ENCODE measurements at places on chromosomes 12 and 14. TPM values are rescaled to one million over a fixed set of nuclear protein-coding genes. Genes with fewer than 3 reads are reported as not detected.

DNA sequence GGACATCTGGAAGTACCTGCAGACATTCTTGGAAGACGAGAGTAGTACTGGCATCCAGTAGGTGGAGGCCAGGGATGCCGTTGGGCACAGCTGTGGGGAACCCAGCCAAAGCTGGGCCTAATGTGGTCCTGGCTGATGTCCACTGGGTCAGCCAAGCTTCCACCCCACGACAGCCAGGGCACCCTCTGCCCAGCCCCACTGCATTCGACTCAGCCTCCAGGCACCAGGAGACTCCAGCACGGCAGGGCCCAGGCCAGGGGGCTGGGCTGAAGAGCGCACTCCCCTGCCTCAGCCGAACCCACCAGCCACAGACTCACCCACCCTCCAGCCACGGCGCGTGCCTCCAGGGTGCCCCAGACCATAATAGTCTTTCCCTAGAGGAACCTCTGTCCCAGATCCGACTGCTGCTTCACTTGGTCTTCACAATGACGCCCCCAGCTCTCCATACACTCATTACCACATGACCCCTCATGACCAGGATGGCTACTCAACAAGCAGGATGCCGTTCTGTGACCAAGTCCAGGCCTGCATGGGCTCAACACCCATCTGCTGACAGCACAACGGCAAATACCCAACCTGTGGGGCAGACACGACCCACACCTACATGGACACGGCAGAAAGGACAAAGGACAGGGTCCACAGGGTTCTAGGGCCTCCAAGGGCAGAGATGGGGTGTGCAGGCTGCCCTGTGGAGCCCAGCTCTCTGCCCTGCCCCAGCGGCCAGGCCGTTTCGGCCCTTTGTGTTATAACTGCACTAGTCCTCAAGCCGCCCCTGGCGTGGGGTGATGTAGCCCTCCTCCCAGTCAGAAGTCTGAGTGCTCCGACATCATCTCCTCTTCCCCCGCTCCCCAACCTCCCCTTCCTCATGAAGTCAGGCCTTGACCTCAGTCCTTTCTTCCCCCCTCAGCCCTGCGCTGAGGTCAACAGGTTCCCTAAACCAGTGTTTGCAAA, 22.8 kb downstream of the ITPK1 start:
- DNase-seq, result no peak
- H3K27ac ChIP-seq, result peak overlapping the region; percentile 49
- H3K36me3 ChIP-seq, result no peaks in the 10 kb centered on the region
- no peak overlapping the region for H3K4me3 ChIP-seq
- H3K4me1 ChIP-seq, result peaks cover 25% of the 10 kb centered on the region
- H3K27me3 ChIP-seq, result no peaks in the 10 kb centered on the region

DNA sequence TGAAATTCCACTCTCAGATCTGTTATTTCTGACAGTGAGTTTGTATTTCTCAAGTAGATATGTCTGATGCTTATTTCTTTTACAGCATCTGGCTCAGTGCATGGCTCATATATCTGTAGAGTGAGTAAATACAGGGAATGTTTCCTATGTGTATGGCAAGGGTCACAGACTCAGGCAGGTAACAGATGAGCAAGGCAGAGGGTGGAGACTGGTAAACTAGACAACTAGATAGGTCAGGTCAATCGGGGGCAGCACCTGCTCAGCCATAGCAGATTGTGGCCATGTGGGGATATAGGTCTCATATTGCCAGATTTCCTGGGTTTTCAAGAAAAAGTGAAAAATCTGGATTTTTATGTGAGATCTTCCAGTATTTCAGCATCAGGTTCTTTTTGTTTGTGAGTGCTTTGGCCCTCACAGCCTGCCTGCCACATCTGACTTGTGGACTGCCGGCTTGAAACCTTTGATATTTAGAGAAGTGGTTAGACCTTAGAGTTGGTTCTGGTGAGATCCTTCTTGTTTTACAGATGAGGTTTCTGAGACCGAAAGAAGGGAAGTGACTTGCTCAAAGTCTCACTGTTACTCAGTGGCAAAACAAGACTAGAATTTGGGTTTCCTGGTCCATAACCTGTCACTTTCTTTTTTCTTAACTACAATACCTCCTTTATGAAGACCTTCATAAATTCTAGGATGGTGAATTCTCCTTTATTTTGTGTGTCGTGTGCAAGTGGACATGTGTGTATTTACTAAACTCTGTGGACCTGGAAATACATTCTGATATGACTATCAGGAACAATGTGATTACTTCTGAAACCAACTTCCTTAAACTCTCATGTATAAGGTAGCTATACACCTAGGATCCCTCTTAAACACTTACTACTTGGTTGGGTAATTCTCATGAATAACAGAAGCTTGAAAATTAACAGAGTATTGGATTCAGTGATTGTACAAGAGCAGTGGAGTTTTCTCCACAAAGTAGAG, 34.4 kb downstream of the PROX2 start:
- H3K4me1 ChIP-seq, result no peaks in the 10 kb centered on the region
- no peaks in the 10 kb centered on the region for H3K27me3 ChIP-seq
- H3K36me3 ChIP-seq, result no peaks in the 10 kb centered on the region
- no peak overlapping the region for H3K27ac ChIP-seq

GRCh38 chr12:67674417-67674816, 25.9 kb downstream of the DYRK2 start:
- no peak for DNase-seq
- H3K4me1 ChIP-seq, result peaks cover 5% of the 10 kb centered on the region
- no peak overlapping the region for H3K27ac ChIP-seq
- H3K4me3 ChIP-seq, result no peak overlapping the region
- no peaks in the 10 kb centered on the region for H3K36me3 ChIP-seq

- peak within 1 kb of the TSS; percentile 44 for H3K4me3 ChIP-seq
- H3K4me1 ChIP-seq, result peaks cover 6% of the 10 kb centered on the region
- no peaks in the 10 kb centered on the region for H3K36me3 ChIP-seq
- peak within 1 kb of the TSS; percentile 94 for H3K27ac ChIP-seq
- no peaks in the 10 kb centered on the region for H3K27me3 ChIP-seq
Measured at GRCh38 chr14:91113829-91114078, at the start of gene DGLUCY. DGLUCY (plus strand) TSS chr14:91114073; CDS start chr14:91160295, 46,222 bp downstream.

DNA sequence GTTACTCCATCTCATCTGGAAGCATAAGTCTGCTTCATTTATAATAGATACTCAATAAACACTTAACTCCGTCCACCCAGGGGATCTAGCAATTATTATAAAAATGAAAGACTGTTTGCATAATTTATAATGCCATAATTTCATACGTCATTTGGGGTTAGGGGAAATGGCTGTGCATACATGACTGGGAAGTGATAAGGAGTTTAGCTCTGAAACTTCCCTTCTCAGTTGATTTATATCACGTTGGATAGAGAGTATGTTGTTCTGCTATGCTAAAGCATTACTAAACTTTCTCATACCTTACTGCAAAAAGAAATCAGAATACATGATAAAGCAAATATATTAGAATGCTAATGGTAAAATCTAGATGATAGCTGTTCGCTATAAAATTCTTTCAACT, 90.4 kb upstream of the DYNC1H1 start:
- no peaks in the 10 kb centered on the region for H3K27me3 ChIP-seq
- no peak for DNase-seq

GRCh38 chr12:61998791-61999190, 261.4 kb upstream of the USP15 start:
- no peaks in the 10 kb centered on the region for H3K27me3 ChIP-seq
- H3K4me1 ChIP-seq, result no peaks in the 10 kb centered on the region

DNA sequence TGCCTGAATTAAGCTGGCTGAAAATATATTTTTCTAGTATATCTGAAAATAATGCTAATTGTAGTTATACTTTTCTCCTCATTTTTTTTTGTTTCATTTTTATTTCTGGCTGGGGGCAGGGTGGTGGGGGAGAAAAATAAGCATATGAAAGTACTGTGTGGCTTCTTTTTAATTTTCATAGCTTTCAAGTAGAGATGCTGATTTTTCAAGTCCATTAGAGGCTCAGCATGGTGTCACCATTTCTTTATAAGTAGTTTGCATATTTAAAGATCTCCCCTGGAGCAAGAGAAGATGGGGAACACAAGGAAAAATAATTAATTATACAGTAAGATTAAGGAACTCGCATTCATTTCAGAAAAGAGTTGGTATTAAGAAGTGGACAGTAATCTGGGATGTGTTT, 27.1 kb downstream of the TTC8 start:
- no peaks in the 10 kb centered on the region for H3K36me3 ChIP-seq
- H3K4me1 ChIP-seq, result no peaks in the 10 kb centered on the region
- no peak overlapping the region for H3K4me3 ChIP-seq
- no peaks in the 10 kb centered on the region for H3K27me3 ChIP-seq
- no peak overlapping the region for H3K27ac ChIP-seq
- no peak for DNase-seq

MGAT4C gene
- 0.34 TPM for total RNA-seq

SSTR1 gene
- 1.2 TPM for total RNA-seq

All from uterus (tissue), 4 donors.